ENCODE measurements at places on chromosomes 2 and 18.

DNA sequence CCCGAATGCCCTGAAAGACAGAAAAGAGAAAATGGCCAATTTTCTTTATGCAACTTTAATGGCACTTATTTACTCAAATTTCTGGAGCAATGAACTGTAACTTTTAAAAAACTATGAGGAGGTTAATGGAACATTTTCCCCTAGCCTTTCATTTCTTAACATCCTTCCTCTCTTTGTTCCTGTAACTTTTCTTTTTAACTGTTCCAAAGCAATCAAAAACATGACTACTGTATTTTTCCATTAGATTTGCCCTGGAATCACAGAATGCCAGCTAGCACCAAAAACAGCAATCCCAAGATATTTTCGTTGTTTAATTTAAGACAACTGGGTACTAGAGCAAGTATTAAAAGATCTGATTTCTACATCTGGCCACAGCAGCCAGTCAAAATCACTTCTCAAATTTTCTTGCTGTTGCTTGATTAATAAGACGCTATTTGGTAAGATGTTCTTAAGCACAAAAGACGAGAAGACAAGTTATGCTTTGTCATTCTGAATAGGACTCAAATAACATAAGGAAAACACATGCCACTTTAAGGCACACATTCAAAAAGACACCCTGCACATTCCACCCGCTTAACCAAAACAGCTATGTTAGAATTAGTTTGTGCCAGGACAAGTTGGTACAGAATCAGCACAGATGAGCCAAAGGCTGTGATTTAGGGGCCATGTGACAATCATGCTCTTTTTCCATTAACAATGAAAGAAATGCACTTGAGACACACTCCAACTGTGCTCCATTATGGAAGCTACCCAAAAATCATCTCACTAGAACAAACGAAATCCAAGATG is 3.6 kb downstream of the STARD7 start:
- DNase-seq: no peak

DNA sequence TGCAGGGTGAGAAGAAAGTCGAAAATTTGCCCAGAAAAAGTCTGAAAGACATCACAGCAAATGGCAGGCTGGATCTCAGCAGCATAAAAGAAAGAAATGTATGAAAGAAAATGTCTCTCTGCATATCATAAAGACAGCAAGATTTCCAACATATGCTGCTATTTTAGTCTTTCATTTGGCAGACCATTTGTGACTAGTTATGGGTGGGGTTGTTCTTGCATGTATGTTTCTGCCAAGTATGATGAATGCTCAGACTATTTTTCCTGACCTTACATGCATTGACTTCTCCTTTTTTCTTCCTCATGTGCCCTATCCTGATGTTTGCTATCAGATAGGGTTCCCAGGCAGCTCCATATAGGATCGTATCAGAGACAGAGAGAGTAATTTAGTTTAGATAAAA is 58.5 kb upstream of the PARD3B start:
- DNase-seq: no peak

DNA sequence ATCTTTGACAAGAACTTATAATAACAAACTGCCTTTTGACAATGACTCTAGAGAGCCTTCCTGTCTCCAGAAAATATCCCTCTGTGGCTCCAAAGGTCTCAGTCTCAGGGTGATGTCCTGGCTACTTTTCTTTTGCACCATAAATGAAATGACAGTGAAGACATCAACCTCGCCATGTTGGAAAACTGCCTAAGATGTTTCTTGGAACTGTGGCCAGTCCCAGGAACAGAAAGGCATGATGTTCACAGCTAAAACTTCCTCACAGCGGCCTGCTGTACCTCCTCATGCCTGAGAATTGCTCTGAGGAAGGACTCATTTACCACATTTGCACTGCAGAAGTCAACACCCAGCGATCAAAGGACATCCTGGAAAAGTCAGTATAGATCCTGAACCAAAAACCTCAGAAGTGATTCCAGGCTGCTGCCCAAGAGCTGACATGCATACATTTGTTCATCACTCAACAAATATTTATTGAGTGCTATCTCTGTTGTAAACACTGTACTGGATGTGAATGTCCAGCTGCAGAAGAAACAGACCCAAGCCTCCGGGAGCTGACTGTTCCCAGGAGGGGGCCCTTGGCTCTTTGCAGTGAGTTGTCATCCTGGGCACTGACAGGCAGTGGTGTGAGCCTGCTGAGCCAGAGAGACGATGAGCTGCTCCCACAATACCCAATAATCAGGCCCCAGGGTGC is 64.3 kb upstream of the ACSL3 start:
- no peak for DNase-seq

GRCh38 chr18:46335534-46336101 is 231.4 kb downstream of the HAUS1 start:
- no peak for DNase-seq

GRCh38 chr2:118202707-118203303 is 114.5 kb downstream of the INSIG2 start:
- peak; percentile 35 for DNase-seq

- no peak for DNase-seq
Observed at GRCh38 chr2:180359522-180360282, 352.6 kb upstream of the CWC22 start.

DNA sequence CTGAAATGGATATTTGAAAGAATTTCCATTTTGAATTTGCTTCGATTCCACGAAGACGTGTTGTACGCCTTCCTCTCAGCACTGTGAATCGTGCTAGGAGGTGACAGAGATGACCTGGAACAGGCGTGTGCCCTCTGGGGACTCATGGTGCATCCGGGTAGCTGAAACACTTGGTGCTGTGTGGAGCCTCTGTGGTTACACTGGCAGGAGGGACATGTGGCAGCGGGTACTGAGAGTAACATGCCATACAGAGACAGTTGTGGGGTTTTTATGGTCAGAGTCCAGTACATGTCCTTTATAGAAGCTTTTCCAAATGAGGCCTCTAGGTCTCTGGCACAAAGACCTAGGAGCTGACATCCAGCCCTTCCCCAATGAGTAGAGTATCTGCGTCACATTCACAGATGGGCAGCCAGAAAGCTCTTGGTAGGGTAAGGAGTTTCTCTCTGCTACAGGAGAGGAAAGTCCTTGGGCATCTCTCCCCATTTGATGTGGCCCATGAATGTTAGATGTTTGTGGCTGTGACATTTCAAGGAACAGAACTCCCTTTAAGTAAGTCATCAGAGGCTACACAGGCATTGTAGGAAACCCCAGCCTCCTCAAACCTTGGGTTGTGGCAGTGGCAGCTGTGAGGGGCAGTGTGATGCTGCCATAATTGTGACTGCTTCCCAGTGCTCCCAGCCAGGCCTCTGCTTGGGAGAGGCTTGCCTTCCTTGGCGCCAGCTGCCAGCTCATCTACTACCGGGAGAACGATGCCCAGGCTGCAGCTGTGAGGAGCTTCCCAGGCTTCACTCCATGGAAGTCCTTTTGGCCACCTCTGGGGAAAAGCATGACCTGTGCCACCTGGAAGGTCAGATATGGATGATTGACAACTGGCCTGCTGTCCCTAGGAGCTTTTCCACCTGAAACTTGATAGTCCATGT is 80.6 kb downstream of the ACOXL start:
- DNase-seq: no peak

DNA sequence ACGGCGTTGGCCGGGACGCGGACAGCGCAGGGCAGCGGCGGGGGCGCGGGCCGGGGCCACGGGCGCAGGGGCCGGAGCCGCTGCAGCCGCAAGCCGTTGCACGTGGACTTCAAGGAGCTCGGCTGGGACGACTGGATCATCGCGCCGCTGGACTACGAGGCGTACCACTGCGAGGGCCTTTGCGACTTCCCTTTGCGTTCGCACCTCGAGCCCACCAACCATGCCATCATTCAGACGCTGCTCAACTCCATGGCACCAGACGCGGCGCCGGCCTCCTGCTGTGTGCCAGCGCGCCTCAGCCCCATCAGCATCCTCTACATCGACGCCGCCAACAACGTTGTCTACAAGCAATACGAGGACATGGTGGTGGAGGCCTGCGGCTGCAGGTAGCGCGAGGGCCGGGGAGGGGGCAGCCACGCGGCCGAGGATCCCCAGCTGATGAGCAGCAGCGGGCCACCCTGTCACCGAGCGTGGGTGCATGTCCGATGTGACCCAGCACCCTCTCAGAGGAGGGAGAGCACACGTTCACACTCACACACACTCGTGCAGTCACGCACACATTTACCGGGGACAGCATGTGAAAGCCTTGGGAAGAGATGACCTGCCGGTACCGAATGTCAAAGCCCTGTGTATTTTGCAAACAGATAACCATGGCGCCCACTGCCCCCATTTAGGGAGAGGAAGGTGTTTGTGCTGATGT is 4.2 kb downstream of the GDF7 start:
- DNase-seq: no peak

GRCh38 chr18:64283059-64283458 is 134.2 kb upstream of the LINC00305 start:
- DNase-seq: no peak

GRCh38 chr18:1475867-1476266 is 571.2 kb downstream of the ADCYAP1 start:
- no peak for DNase-seq

DNA sequence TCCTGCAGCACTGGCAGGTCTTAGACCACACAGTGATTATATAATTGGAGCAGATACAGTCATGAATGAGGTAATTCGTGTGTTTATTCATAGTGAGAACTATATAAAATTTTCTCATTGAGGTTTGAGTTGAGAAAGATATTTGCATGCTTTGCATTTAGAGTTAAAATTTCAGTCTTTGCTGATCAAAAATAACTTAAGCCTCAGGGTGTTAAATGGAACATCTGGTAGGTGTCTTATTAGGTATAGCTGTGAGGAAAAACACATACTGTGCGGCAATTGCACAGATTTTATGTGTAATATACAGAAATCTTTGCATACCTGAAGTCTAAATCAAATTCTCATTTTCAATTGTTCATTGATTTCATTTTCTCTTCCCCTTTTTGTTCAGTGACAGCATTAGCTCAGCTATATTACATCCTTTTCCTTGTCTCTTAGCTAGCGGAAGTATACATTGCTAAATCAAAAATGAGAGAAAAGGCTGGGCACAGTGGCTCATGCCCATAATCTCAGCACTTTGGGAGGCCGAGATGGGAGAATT is 21.2 kb downstream of the GORASP2 start:
- no peak for DNase-seq

- DNase-seq: no peak
Observed at GRCh38 chr2:143937723-143938350, 582.1 kb downstream of the ZEB2 start.

DNA sequence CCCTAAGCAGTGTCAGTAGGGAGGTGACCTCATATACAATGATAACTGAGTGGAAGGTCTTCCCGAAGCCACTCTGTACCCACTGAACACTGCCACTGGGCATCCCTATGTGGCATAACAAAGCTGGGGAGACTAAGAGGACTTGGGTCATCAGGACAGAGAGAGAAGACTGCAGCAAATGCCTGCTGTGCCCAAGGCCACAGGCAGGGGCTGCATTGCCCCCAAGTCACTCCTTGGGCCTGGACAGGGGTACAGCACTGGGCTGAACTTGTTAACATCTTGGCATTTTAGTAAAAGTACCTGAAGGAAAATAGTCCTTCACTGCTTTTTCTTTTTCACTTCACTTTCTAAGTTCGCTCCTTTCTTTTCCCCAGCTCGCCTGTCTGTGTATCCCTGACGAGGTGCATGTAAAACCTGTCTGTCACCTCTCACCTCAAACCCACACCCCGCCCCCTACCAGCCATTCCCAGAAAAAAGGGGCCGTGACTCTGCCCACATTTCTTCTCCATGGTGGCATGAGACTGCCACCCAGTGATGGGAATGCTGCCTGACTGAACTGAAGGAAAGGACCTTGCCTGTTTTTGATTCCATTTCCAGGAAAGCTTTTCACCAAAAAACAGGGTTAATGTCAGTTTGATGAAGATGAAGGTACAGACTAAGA is 62.9 kb downstream of the MTHFD2 start:
- DNase-seq: peak; percentile 86

- no peak for DNase-seq
Observed at GRCh38 chr18:54135216-54135615, 89.3 kb downstream of the MBD2 start.

- no peak for DNase-seq
Observed at GRCh38 chr2:205670292-205670691, 12.0 kb upstream of the NRP2 start.

DNA sequence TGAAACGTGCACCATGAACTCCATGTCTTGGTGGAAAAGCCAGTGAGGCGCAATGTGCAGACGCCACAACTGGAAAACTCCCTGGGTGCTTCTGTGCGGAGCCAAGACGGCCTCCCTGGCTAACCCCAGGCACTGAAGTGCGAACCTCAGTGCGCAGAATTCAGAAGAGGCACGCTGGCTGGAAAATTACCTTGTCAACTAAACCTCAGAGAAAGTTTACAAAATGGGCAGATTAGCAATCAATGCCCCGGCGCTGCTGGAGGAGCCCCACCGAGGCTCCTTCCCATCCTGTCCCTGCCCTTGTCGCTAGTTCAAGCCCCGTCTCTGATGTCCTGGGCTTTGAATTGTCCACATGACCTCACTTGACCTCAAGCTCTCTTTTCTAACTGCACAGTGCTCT is 22.2 kb downstream of the SNORC start:
- no peak for DNase-seq

GRCh38 chr2:216694826-216695217 is 527 bp downstream of the IGFBP5 start:
- no peak for DNase-seq

DNA sequence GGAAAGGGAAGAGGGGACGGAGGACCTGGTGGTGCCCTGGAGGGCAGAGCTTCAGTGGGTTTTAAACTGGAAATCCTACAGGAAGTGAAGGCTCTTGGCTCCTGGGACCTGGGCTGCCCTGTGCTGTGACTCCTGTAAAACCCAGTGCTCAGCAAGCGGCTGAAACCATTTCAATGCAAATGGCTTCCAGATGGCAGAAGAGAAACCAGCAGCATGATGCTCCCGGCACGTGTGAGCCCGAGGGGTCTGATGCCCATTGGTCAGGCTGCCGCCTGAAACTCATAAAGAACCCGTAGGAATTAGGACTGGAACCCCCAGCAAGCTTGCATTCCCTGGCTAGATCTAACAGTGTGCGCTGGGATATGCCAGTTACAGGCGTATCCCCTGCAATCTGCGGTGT is 109.2 kb upstream of the THOC1 start:
- no peak for DNase-seq

DNA sequence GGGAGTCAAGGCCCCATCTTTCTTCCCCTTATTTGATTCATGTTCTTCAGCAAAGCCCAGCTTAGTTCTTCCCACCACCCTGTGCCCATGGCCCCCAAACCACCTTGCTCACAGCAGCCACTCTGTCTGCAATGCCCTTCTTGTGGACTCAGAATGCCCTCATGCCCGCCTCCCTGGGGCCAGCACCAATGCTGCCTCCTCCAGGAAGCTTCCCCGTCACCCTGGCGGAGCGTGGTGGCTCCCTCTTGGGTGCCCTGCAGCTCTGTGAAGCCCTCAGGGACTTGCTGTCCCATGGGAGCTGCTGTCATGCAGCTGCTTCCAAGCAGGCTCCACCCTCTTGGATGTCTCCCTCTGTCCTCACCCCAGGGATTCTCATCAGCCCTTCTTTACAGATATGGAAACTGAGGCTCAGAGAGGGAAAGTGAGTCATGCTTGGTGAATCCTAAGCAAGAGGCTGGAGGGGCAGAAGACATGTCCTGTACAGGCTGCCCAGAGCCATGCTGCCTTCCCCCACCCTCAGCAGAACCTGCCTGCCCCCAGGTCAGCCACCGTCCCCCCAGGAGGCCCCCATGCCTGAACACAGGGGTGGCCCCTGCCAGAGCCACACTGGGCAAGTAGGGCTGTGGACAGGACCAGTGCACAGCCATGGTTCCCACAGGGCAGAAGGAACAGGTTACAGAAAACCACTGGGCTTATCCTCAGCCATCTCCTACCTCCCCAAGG is 11.8 kb upstream of the DUSP2 start:
- DNase-seq: no peak

- no peak for DNase-seq
Observed at GRCh38 chr2:120702061-120702460, 33.6 kb upstream of the GLI2 start.

GRCh38 chr2:236523249-236523648 is 46.4 kb upstream of the ACKR3 start:
- no peak for DNase-seq
